ENCODE measurements at places on chromosomes 7 and 10.

- DNase-seq = no peak
Measured at GRCh38 chr10:110426294-110427181, 71.2 kb upstream of the DUSP5 start.

DNA sequence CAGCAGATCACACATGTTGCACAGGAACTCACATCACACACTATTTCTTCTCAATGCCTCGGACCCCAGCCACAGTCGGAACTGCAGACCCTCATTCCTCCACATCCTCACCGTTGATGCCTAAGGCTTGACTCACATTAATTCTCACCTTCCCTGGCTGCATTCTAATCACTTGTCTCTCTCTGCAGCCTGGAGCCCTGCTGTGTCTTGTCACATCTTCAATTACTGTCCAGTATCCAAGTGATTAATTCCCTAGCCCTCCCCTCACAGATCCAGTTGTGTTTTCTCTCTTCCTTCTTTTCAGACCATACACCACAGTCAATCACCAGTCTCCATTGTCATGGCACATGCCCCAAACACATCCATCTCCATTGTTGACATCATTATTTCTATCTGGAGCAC, 592.4 kb upstream of the IGFBP3 start:
- no peak for DNase-seq

DNA sequence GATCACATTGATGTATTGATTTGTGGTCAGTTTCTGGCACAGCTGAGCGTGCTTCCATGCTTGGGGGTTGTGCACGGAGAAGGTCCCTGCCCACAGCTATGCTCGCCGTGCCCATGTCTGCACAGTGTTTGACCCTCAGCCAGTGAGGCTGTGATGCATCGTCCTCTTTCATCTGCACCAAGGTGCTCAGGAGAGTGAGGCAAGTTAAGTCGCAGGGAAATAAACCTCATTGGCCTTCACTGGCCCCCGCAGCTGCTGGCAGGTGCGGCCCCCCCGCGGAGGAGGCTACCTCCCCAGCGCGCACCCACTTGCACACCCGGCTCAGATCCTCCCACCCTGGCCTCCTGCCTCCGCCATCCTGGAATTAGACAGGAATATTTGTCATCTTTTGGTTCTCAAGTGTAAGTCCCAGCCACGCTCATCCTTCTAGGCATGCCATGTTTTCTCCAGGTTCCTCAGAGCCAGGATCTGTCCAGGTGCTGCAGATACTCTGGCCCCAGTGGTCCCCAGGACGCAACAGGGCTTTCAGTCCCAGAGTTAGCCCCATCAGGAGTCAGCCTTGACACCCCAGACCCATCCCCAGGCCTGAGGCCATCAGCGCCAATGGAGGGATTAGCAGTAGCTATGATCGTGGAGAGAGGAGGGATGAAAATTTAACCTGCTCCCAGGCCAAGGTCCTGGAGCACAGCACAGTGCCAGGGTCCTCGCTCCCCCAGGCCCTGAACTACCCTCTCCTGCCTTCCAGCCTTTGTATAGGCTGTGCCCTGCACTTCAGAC, 93.7 kb downstream of the OAT start:
- DNase-seq = no peak

GRCh38 chr7:47119261-47119865, 462.5 kb downstream of the TNS3 start:
- no peak for DNase-seq

DNA sequence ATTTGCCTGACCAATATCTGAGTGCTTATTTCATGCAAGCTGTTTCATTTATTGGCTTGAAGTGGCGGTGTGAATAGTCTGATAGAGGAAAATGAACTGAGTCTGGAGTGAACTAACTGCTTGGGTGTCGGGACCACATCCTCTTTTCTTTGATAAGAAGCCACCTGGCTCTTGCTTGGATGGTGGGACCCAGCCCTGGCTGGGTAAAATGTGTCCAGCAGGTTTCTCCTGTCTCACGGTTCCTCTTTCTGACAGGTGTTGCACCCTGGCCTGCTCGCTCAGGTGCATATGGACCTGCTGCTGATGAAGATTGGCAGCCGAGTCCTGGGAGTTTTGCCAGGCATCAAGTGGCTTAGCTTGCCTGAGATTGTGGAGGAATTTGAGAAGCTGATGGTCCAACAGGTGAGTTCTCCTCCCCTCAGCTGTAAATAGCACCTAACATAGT, 1.6 kb downstream of the ADCK2 start:
- peak; percentile 85 for DNase-seq

GRCh38 chr7:128123291-128124037, 92.2 kb upstream of the LRRC4 start:
- DNase-seq = no peak

DNA sequence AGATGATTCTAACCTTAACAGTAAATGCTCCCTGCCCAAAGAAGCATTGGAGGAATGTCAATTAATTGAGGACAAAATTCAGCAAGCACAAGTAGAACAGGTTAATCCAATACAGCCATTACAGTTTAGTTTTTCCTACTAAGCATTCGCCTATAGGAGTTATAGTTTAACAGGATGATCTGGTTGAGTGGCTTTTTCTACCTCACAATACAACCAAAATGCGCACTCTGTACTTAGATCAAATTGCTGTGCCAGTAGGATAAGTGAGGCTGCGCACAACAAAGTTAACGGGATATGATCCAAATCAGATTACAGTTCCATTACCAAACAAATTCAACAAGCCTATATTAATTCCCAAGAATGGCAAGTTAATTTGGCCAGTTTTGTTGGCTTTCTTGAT, 117.1 kb upstream of the TRIM24 start:
- DNase-seq = no peak

- no peak for DNase-seq
Measured at GRCh38 chr10:9305018-9305655, 1250.6 kb downstream of the GATA3 start.

- DNase-seq = peak; percentile 43
Measured at GRCh38 chr10:103884681-103885139, 29.3 kb upstream of the SH3PXD2A start.

DNA sequence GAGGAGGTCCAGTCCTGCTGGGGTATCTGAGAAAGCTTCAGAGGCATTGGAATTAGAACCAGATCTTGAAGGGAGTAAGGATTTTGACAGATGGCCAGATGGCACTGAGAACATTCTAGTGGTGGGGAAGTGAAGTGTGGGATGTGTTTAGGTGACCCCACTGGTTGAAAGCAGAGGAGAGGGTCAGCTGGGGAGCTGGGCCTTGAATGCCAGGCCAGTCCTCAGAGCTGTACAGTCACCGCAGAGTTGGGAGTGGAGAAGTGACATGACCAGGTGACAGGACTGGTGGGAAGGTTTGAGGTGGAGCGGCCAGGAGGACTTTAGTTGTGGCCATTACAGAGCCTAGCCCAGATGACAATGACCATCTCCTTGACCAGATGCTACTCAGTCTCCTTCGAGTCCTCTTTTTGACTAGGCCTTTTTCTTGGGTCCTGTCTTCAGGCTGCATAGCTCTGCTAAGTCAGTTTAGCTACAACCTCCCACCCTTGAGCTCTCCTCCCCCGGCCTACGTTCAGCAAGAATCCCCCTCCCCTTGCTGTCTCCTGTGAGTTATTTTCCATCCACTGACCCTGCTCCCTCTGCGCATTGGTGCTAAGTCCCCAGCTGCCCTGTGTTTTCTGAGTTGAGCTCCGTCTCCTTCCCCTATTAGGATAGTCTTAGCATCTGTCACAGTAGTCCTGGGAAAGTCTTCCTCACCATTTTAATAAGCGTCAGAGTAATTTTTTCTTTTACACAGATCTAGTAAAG, 56.3 kb downstream of the CCNY start:
- DNase-seq = no peak

- DNase-seq = no peak
Measured at GRCh38 chr7:17665029-17665428, 275.3 kb downstream of the SNX13 start.

DNA sequence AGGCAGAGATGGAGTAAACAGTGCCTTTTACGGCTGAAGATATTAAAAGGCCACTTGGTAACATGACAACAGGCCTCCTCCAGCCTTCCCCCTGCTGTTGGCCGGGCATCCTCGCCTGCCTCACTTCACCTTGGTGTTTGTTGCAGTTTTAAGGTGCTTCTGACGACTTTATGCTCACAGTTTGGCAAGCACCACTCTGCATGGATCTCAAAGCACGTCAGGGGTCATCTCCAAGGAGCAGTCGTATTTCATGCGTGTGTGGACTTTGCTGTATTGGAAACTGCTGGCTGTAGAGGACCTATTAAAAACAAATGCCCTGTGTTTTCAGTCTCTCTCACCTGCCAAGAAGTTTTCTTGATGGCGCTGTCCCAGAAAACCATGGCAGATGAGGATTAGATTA, 483.1 kb downstream of the RPS24 start:
- DNase-seq = no peak

- DNase-seq = no peak
Measured at GRCh38 chr7:21959387-21959776, 13.7 kb upstream of the CDCA7L start.

GRCh38 chr10:93152136-93152535, 78.4 kb downstream of the CYP26A1 start:
- DNase-seq = no peak

DNA sequence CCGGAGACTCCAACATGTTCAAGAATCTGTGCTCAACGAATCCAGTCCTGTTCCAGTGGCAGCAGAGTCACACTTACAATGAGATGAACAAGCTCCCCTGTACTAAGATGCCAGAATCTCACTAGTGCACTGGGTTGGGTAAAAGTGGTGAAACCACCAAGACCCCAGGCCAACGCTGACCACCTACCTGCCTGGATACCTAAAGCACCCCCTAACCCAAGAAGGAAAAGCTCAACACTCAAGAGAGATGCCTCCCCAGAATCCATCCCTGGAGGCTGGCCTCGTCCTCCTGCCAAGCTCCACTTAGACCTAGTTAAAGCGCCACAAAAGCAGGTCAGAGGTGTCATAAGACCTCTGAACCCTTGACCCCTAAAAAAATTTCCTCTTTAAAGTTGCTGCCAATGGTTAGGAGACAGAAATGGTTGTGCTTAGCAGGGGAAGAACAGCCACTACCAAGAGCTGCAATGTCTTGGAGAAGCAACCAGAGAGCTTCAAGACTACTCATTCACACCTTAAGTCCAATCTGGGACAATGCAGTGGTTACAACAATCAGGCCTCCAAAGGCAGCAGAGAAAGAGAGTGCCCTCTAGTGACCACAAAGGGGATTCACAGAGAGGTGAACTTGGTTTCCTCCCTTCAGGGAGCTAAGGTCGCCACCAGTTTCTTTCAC, 94.6 kb upstream of the MACROH2A2 start:
- peak; percentile 68 for DNase-seq

DNA sequence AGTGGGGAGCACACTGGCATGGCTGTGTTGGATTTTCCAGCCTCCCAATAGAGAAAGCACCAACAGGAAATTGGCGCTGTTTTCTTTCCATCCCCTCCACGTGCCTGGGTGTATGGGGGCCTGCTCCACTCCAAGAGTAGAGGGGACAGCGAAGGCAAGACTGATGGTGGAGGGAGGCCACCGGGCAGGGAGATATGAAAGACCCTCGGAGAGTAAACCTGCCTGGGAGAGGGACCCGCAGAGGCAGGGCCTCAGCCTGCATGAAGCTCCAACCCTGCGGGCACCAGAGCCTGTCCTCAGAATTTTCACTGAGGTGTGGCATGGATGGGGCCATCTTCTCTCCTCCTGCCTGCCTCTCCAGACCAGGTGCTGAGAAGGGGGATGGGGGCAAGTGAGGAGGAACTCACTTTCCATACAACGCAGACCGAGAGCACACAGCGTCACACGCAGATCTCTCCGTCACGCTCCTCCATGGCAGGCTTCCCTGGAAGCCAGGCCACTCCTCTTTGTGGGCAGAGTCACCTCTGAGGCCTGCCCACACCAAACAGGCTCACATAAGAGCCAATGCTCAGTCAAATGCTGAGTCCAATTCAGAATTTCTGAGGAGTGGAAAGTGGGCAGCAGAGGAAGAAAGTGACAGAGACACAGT, 18.8 kb downstream of the ANXA11 start:
- no peak for DNase-seq

- DNase-seq = no peak
Measured at GRCh38 chr7:55212838-55213237, 152.3 kb upstream of the LANCL2 start.

GRCh38 chr7:137932881-137933269, 69.0 kb downstream of the CREB3L2 start:
- no peak for DNase-seq

GRCh38 chr10:86712317-86712707, 44.0 kb downstream of the LDB3 start:
- DNase-seq = peak; percentile 82

DNA sequence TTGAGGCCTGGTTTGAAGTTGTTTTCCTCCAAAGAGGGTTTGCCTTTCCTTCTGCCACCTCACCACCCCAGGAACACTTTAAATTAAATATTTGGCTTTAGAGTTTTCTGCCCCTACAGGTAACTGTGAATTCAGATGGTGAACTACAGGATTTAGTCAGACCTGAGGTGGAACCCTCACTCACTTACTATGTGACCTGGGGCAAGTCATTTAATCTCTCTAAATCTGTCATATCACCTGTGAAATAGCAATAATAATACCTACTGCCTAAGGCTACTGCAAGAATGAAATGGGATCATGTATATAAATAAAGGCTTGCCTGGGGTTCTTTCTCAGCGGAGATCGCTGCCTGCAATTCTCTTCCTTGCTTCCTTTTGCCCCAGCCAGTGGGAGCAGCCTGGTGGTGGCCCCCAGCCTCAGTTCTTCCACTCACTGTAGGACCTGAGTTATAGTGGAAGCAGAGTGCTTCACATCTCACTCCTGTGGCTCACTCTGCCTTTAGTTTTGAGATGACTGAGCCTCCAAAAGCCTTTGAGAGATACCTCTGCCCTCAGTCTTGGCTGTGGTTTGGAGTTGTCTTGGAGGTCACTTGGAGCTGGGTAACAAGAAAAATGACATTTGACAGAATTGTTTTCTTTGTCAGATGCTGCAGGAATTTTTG, 6.1 kb upstream of the ANKRD2 start:
- DNase-seq = no peak
